ENCODE measurements at places on chromosomes 2 and 18. TPM values are rescaled to one million over a fixed set of nuclear protein-coding genes. Genes with fewer than 3 reads are reported as not detected.

Gene SERPINB3
- not detected for total RNA-seq

Gene POTEJ
- total RNA-seq: not detected

Gene SEPTIN10
- 114 TPM for total RNA-seq

Gene TRIM54
- total RNA-seq: not detected

Gene CHRND
- not detected for total RNA-seq

Gene PAIP2B
- total RNA-seq: 0.47 TPM

Gene TM4SF20
- 0.23 TPM for total RNA-seq

Data from smooth muscle cell of the coronary artery (primary cell).